Activated T-helper 1 cell treated with anti-CD3 and anti-CD28 coated beads, Interleukin-12 subunit alpha, Interleukin-12 subunit beta, Interleukin-2, Interleukin-4 antibody, amounts not matched to agents 30 ng/mL and 10 ng/mL and 1 ng/mL, durations not matched to agents 14 hours and 24 hours and 36 hours (primary cell): ENCODE measurements at places on chromosomes 1 and 21.

DNA sequence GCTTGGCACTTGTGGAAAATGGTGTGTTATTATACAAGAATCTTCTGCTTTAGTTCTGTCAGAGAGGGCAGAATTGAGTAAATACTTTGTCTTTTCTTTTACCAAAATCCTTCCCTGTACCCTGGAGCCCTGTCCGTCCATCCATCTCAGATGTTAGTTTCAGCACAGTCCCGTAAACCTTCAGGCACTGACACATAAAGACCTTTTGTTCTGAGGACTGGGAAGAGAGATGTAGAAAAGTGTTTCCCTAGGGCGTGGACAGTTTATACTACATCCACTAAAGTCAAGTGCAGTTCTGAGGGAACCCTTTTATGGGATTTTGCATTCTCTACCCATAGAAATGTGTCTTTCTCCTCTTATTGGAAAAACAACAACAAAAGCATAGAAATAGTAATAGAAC is 162.4 kb downstream of the PDE4B start:
- DNase-seq, result no peak

DNA sequence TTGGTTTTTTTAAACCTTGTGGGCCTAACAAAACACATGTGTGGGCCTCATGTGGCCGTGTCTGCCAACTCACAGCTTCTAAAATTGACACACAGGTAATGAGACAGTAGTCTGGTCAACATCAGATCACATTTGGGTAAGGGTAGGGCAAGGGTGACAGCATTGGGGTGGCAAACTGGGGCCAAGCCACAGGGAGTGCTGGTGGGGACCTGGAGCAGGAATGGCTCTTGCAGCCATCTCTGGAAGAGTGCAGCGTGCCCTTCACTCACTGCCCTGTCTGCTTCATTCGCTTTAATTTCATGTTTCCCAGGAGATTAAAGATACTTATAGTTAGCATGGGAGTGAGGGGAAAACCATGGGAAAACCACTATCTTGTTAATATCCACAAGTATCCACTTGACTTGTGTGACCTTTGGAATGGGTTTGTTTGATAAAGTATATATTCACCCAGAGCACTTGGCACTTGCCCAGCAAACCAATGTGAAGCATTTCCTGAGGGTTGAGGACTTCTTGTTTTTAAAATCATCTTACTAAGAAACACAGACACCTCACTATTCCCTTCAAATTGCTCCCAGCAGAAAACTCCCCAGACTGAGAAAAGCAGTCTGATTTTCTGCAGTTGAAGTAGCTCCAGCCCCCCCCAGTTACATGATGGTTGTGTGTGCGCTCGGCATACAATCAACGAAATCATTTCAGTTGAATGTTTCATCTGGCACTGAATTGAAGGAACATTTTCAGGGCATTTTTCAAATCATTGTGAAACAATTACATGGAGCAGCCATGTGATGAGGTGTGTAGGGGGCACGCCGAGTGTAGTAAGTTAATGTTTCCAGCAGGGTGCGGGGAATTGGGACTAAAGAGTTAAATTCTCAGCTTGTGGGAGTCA is 175.7 kb downstream of the VPS13D start:
- no peak for DNase-seq

DNA sequence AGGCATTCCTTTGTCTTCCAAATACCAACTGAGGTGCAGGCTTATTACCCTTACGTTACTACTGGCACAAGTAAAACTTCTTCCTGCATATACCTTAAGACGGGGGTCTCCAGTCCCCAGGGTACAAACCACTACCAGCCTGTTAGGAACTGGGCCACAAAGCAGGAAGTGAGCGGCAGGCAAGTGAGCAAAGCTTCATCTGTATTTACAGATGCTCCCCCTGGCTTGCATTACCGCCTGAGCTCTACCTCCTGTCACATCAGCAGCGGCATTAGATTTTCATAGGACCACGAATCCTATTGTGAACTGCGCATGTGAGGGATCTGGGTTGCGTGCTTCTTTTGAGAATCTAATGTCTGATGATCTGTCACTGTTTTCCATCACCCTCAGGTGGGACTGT is 113.1 kb downstream of the SLC45A1 start:
- peak; percentile 16 for DNase-seq

GRCh38 chr1:85734931-85735330 is 26.7 kb upstream of the ZNHIT6 start:
- DNase-seq, result no peak

GRCh38 chr1:225655509-225656258 is 2.8 kb upstream of the ENAH start:
- DNase-seq, result no peak

DNA sequence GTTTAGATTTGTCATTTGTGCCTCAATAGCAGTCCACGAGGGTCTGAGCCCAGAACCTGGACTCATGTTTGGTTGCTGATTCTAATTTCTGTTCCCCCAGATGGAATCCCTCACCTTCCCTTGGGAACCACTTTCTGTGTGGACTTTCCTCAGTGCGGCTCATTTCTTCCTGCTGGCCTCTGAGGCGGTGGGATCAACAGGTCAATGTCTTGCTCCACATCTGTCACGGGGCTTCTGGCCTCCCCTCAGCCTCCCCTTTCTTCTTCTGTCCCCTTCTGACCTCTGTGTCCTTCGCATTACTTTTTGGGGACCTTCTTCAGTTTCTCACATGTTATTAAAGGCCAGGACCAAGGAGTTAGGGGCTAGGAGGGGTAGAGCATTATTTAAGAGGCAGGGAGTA is 49.2 kb upstream of the PRELP start:
- no peak for DNase-seq

DNA sequence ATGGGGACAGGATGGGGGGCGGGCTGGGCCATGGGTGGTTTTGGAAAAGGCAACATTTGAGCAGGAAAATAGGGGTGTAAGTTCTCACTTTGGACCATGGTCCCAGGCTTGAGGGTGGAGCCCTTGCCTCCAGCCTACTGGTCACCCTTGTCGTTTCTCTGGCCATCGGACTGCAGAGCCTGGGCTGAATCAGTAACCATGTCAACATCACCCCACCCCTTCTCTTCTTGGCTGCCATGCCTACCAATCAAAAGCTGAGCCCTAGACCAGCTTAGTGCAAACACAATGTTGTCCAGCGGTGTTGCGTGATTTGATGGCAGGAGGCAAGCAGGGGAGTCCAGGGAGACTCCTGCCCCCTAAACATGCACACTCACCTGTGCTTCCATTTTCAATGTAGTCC is 231.0 kb upstream of the KAZN start:
- DNase-seq, result no peak
